Ecto neural progenitor cell (in vitro differentiated cells): ENCODE measurements at places on chromosomes 12 and 14.

GRCh38 chr14:51792809-51793208 lies 67.6 kb upstream of the GNG2 start:
- no peak for DNase-seq

GRCh38 chr14:31819281-31819680 lies 257.8 kb upstream of the ARHGAP5 start:
- no peak for DNase-seq

DNA sequence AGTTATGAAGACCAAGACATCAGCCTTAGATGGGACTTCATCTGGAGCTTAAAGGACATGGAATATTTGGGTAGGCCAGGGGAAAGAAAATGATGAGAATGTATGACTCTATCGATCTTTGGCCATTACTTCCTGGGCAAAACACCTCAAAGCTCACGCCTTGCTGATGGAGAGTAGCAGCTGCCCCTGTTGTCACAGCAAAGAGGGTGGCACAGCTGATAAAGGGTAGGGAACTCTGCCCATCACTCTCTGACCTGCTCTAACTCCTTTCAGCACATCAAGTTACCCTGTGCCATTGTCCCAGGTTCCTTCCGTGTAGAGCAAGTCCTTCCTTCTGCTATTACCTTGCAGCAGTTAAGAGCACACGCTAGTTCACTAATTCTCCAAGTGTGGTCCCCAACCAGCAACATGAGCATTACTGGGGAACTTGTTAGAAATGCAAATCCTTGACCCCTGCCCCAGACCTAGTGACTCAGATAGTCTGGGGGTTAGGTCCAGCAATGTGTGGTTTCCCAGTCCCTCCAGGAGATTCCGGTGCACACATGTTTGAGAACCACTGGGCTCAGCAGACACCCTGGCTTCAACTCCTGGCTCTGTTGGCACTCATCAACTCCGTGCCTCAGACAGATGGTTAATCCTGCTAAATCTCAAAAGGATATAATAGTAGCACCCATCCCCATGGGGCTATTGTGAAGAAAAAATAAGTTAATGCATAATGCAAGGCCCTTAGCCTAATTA lies 93.7 kb upstream of the EEA1 start:
- DNase-seq, result no peak

GRCh38 chr12:121224591-121224990 lies 14.7 kb downstream of the P2RX4 start:
- no peak for DNase-seq

DNA sequence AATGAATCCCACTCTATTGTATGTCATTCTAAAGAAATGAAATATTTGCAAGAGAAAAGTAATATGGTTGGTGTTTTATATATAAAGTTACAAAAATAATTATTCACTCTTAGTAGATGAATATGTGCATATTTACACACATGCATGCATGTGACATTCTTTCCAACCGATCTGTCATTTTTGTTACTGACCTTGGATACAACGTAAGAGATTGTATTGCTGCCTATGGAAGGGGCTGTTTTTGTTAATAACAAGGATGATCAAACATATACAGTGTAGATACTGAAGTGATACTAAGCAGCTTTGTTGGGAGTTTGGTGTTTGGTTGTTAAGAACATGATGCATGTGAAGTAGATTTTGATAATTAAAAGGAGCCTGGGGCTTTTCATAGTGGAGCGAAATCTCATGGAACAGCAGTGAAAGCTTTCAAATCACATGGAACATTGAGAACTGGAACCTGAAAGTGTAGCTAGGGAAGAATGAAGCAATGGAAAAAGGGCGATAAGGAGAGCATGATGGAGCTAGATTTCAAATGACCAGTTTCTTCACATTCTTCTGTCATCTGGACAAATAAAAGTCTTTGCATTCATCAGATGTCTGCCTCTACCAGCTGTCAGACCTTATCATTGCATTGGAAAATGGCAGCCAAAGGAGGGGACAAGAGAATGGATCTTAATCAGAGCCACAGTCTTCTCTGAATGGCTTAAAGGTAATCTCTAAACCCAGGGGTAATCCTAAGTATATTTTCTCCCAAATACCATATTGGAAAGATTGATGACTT lies 10.0 kb downstream of the BORCS5 start:
- no peak for DNase-seq

DNA sequence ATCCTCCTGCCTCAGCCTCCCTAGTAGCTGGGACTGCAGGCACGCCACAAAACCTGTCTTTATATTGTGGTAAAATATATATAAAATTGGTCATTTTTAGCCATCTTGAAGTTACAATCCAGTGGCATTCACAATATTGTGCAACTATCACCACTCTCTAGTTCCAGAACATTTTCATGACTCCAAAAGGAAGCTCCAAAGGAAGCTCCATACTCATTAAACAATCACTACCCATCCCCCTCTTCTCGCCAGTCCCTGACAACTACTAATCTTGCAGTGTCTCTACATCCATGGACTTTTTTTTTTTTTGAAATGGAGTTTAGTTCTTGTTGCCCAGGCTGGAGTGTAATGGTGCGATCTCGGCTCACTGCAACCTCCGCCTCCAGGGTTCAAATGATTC lies 3.1 kb downstream of the GCH1 start:
- no peak for DNase-seq

- DNase-seq, result no peak
These were observed 16.1 kb upstream of the HDAC7 start for GRCh38 chr12:47835831-47836155.
